Renal cortex interstitium (tissue), 15 donors: ENCODE measurements at places on chromosomes 12 and 14. TPM values are rescaled to one million over a fixed set of nuclear protein-coding genes. Genes with fewer than 3 reads are reported as not detected.

DNA sequence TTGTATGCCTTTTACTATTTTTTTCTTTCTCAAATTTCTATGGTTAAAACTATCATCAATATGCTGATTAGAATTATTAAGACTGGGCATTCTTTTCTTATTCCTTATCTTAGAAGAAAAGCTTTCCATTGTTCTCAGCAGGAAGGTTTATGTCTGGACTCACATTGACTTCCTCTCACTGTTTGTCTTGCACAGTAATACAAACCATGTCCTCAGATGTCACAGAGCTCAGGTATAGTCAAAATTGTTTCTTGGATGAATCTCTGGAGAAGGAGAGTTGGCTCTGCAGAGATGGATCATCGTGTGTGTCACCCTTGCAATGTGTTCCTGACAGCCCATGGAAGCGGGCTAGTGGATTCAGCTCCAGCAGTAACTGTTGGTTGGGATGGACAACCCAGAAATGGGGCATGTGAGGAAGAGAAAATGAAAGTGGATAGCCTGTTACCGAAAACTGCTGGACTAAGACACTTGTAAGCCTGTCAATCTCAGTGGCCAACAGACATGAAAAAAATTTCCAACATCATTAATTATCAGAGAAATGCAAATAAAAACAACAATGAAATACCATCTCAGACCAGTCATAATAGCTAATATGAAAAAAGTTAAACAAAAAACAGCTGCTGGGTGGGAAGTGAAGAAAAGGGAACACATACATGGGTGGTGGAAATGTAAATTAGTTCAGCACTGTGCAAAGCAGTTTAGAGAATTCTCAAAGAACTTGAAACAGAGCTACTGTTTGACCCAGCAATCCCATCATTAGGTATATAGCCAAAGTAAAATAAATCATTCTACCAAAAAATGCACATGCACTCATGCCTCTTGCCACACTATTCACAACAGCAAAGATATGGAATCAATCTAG lies 967.8 kb downstream of the TMEM121 start:
- DNase-seq: no peak

Gene GPR135
- polyA plus RNA-seq: 7.0 TPM

Gene CD63
- polyA plus RNA-seq: 692 TPM

- no peak for DNase-seq
These were observed 142.7 kb downstream of the FOXA1 start for GRCh38 chr14:37452323-37452722.

Gene DHRS2
- polyA plus RNA-seq: 30.8 TPM

Gene PLEKHH1
- 75.3 TPM for polyA plus RNA-seq

GRCh38 chr14:88004506-88005036 lies 364 bp upstream of the GPR65 start:
- no peak for DNase-seq

GRCh38 chr12:124713041-124713435 lies 145.6 kb upstream of the NCOR2 start:
- DNase-seq: no peak

DNA sequence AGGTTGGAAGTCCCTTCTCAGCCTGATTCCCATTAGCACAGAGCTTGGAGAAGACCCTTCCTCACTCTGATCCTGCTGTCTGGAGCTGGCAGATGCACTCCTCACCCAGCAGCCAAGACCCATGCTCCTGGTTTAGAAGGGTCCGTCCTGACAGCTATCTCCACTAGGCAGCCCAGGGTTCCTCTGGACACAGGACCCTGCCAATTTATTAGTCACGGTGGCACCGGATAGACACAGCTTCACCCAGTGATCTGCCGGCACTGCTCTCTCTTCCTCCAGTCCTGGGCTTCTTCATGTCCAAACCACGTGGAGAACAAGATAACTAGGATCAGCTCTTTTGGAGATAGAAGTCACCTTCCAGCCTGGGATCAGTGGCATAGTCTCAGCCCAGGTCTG lies 26.2 kb upstream of the TCL1B start:
- no peak for DNase-seq

- DNase-seq: no peak
These were observed 71.7 kb downstream of the TRAF3 start for GRCh38 chr14:102848830-102849525.

DNA sequence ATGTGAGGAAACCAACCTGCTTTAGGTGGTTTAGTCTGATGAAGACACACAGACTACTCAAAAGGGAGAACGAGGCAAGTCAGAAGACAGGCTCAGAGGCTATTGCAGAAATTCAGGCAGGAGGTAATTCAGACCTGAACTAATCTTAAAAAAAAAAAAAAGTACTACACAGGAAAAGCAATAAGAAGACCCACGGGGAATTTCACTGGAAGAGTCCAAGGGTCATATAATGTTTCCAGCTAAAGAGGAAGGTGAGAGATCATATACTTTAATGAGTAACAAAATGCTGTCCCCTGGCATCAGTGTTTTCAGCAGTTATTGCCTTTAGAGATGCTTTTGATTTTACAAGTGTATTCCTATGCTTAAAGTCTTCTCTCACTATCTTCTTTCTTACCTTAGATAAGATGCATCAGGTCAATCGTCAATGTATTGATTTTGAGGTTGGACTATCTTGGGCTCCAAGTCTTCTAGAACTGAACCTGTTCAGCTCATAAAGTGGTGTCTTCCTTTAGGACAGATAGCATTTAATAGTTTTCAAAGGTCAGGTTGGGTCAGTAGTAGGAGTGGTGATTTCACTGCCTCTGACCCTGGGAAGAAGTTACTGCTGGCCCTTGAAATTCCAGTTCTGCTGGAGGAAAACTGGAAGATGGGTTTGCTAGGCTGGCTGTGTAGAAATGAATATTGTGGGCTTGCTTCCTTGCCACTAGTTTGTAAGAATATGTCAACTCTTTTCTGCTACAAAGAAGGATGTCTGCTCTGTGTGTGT lies 60.0 kb downstream of the FAR2 start:
- no peak for DNase-seq

DNA sequence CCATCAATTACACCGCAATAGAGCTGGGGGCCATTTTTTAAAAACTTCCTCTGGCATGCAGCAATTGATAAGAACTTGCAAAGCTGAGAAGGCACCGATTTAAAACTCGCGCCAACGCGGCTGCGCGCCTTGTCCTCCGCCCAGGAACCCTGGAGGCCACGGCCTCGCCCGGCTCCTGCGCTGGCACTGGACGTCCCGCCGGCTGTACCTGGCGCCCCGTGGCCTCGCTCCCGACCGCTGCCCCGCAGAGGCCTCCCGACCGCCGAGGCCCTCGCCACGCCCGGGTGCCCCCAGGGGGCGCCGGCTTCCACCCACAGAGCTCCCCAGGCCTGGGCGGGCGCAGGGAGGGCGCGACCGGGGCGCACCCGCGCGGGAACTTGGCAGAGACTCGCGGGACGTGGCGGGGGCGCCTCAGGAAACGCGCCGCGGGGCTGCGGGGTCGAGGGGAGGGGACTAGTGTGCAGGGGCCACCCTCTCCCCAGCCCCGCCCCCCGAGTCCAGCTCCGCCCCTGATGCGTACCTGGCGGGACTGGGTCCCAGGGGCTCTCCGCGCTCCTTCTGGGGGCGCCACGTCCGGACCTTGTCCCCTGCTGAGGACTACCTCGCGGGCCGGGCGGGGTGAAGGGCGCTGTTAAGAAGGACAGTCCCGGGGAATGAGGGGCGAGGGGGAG lies 65.7 kb downstream of the TNFAIP2 start:
- no peak for DNase-seq

Gene UBC
- 951 TPM for polyA plus RNA-seq

GRCh38 chr12:103715494-103715893 lies 125.5 kb downstream of the NT5DC3 start:
- no peak for DNase-seq

Gene CLEC4A
- polyA plus RNA-seq: 3.6 TPM

Gene ADAM21
- 0.34 TPM for polyA plus RNA-seq

- no peak for DNase-seq
These were observed 83.8 kb upstream of the RFLNA start for GRCh38 chr12:124210991-124211577.

DNA sequence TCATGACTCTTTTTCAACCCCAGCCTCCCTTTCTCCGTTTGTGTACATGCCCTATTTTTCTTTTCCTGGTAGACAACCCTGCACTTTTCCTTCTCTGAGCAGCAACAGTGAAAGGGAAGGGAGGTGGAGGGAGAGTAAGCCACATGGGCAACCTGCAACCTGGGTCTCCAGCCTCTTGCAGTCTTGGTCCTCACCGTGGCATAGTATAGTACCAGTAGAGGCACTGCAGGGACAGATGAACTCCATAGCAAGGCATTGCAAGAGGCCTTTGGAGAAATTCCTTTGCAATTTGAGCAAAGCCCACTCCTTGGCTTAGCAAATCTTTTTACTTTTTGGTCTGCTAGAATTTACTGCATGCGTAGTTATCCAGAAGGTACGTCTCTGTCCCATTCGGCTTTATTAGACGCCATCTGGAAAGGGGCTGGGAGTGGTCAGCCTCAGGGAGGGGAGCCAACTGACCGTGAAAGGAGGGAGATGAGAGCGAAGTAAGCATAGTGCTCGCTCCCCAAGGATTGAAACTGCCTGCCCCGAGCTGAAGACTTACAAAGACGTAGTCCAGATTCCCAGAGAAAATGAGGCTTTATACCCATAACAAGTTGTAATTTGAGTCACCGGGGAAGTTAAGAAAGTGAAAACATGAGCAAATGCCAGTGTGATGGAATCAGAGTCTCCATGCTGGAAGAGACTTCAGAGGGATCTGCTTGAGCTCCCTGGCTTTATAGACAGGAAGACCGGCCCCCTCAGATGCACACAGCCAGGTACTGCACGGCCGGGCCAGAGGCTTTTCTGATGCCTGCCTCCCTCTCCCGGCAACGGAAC lies 332.0 kb downstream of the CACNA1C start:
- DNase-seq: no peak

Gene FAM90A1
- polyA plus RNA-seq: 2.7 TPM

Gene RDH16
- 0.75 TPM for polyA plus RNA-seq

DNA sequence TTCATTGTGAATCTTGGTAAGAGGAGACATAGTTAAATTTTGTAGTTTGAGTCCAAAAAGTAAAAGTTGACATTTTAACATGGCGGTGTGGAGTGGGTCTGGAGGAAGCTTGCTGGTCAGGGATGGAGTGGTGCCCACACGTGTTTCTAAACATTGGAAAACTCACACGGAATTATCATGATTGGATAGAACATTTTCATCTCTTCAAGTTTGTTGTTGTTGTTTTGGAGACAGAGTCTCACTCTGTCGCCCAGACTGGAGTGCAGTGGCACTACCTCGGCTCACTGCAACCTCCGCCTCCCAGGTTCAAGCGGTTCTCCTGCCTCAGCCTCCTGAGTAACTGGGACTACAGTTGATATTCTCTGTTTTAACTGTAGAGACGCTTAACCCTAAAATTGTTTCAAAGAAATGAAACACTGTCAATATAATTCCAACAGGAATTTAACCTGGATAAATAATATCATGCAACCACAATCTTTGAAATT lies 502 bp upstream of the MBIP start:
- no peak for DNase-seq

DNA sequence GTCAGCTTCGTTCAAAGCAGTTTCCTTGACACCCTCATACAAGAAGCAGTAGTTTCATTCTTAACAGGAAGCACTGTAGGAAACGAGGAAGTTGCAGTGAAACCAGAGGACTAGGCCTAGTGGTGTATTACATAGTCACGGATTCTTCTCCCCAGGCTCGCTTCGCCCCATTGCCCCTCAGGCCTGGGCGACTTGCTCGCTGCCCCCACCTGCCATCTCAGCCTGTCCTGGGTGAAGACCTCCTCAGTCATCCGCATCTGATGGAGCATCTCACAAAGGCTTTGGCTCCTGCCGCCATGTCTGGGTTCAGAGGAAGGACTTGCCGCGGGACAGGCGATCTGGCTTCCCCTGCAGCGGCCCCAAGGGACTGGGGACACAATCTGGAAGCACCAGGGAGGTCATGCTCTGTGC lies 93.5 kb downstream of the LMNTD1 start:
- DNase-seq: no peak

GRCh38 chr12:63915105-63915800 lies 70.8 kb downstream of the SRGAP1 start:
- DNase-seq: no peak

DNA sequence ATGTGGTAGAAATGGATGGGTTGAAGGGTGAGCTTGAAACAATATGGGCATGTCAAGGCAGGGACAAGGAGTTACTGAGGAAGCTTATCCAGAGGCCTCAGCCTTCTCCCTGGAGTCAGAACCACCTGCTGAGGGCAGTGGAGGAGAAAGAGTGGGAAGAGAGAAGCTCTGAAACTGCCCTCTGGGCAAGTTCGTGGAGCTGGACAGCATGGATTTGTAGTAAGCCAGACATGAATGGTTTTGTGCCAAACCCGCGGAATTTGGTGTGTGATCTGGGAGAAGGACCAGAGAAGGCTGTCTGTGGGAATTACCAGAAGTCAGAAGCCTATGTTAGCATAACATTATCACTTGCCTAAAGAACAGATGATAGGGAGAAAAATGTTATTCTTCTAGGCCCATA lies 164.8 kb downstream of the SLC41A2 start:
- DNase-seq: no peak

DNA sequence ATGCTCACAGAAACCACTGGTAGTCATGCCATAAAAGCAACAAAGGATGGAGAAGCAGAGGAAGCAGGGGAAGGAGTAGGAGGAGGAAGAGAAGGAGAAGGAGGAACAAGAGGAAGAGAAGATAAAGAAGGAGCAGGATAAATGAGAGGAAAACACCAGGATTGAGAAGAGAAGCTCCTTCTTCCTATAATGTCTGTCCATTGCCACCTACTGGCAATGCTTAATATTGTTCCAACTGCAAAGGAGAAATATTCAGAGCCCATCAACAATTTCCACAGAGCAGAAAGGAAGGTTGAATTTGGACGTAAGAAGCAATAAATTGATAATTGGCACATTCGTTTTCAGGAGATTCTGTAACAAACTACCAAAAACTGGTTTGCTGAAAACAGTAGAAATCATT lies 898.4 kb downstream of the SLC16A7 start:
- DNase-seq: peak; percentile 3

- no peak for DNase-seq
These were observed 25.7 kb downstream of the METTL25 start for GRCh38 chr12:82383930-82384552.

- no peak for DNase-seq
These were observed 25.3 kb downstream of the PPFIBP1 start for GRCh38 chr12:27549236-27549800.

GRCh38 chr12:2752676-2753371 lies 41.9 kb upstream of the FKBP4 start:
- peak; percentile 85 for DNase-seq

Gene GLIPR1L1
- polyA plus RNA-seq: not detected

DNA sequence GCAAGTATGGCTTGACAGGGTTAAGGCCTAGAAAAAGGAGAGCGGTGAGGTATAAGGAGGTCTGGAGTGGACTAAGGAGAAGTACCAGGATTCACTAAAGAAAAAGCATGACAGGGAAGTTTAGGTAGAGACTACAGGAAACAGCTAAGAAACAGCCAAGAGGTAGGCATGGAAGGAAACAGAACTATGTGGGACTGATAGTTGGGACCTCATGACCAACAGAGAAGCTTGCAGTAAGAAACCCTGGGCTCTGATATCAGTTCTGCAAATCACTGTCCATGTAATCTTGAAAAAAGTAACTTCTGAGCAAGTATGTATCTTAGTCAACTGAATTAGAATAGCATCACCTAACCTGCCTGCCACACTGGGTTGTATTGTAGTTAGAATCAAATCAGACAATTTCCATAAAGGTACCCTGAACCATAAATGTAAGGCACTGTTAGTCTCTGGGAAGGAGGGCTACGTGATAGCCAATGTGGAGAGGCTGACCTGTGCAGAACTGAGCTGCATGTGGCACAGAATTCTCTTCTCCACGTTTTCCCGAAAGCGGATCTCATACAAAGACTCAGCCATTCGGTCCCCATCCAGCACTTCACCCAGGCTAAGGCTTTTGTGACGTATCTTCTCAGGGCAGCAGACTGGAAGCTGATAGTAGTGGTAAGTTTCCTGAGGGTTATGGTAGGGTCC lies 912 bp downstream of the TM9SF1 start:
- no peak for DNase-seq

- no peak for DNase-seq
These were observed 15.2 kb upstream of the EIF5 start for GRCh38 chr14:103318750-103319419.
